HT1080 (cell line): ENCODE measurements at places on chromosomes 7 and 10.

GRCh38 chr7:96495751-96496216 lies 173.9 kb upstream of the SLC25A13 start:
- DNase-seq = no peak

DNA sequence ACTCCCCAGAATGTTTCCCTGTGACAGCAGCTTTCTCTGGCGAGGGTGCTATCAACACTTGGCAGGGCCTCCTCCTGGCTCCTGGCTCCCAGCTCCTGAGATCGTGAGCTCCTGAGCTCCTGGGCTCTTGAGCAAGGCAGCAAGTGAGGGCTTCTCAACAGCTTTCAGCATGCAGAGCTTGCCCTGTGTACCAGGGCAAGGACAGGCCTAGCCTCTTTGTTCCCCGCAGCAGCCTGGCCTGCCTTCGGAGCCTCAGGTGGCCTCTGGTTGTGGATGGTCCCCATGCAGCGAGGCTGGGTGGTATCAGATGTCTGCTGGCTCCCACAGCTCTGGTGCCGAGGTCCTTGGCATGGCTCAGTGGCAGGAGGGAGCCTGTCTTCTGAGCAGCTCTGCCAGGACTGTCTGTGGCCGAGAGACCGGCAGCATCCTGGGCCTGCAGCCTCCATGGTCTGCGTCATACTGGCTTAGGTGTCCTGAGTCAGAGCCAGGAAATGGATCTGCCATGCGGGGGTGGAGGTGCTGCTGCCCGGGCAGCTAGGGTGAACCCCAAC lies 44.2 kb downstream of the ZMIZ1 start:
- DNase-seq = peak; percentile 91

DNA sequence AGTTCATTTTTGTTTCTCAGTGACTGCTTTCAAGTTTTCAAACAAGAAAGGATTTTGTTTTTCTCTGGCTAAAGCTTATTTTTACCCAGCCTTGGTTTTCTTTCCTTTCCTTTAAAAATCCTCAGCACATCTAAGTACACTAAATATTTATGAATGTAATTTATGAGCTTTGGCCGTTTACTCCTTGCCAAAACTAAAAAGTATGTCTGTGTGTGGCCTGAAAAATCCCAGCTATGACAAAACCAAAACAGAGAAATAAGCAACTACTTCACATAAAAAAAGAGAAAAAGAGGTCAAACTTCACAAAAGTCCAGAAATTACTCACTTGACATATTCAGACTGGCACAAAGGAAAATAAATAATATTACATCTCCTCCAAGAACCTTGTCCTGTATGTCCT lies 365.1 kb upstream of the NFE2L3 start:
- DNase-seq = no peak

DNA sequence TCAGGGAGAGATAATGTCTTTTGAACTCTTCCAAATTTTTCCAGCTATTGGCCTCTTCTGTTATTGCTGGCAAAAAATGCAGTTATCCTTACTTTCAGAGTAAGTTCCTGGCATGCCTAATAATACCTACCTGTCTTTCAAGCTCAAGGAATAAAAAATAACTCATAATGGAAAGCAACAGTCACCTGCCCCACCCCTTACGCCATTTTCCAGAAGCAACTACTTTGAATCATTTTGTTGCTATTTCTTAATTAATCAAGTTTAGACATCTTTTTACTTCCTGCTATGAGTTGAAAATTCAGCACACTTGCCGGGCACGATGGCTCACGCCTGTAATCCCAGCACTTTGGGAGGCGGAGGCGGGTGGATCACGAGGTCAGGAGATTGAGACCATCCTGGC lies 23.0 kb upstream of the CDK13 start:
- DNase-seq = no peak

DNA sequence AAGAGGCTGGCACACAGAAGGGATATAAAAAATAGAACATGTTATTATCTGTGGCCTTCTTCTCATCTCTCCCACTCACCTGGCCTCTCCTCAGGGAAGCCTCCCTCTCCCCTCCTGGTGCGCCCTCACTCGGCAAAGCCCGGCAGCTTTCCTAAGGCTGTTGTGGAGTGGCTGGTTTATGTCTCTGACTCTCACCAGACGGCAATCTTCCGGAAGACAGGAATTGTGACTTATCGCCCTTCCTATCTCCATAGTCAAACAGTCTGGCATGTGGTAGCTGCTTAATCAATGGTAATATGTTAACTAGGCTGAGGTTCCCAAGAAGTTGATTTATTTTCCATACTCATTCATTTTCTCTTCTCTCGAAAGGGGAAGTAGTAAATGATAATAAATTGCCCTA lies 78.7 kb downstream of the ATXN7L1 start:
- no peak for DNase-seq

DNA sequence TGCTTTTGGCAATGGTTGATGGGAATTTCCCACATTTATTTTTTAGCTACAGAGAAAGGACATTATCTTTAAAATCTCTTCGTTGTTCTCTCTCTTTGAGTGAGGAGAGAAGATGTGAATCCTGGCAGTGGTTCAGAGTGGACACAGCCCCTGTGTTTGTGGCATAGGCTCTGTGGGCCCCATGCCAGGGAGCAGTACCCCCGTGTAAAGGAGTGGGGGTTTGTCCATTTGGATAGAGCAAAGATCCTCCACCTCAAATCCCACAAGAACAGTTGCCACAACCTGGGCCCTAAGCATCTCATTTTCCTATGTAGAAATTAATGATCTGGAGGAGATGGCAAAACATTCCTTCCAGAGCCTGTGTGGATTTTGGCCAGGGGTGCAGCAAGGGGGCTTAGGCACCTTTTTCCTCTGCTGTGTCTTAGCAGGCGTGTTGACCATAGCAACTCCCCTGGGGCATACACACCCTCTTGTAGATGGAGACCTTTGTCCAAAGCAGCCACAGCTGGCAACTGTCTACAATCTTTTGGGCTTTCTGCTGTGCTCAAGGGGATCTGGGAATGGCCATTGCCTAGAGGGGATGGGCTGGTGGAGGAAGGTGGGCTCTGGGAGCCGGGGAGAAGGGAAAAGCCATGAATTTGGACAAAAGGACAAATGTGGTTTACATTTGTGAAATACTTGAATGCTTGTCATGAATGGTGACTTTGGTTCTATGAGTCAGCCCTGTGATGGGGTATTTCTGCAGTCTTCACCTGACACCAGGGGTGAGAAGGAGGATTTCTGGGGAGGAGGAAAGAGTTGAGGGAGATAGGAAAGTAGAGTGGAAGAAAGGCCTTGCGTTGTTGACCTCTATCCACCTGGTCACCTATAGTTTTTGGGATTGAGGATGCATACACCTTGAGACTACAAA lies 92.0 kb downstream of the TCF7L2 start:
- peak; percentile 20 for DNase-seq

DNA sequence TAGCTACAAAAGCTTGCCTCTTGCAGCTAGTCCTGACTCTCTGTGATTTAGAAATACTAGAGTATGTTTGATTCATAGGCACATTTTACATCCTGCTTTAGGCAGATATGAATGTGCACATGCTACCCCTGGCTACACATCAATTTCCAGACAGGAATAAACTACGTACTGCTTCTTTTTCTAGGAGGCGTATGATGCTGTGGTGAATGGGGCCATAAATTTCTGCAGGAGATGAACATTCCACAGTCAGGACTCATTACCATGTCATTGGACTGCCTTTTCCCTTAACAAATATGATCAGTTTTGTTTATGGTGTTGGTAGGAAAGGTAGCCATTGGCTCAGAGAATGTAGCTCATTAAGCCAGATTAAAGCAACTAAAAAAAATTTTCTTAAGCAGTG lies 50.1 kb upstream of the IFRD1 start:
- peak; percentile 42 for DNase-seq

- DNase-seq = no peak
These were observed 7.0 kb downstream of the RTKN2 start for GRCh38 chr10:62261666-62262065.

DNA sequence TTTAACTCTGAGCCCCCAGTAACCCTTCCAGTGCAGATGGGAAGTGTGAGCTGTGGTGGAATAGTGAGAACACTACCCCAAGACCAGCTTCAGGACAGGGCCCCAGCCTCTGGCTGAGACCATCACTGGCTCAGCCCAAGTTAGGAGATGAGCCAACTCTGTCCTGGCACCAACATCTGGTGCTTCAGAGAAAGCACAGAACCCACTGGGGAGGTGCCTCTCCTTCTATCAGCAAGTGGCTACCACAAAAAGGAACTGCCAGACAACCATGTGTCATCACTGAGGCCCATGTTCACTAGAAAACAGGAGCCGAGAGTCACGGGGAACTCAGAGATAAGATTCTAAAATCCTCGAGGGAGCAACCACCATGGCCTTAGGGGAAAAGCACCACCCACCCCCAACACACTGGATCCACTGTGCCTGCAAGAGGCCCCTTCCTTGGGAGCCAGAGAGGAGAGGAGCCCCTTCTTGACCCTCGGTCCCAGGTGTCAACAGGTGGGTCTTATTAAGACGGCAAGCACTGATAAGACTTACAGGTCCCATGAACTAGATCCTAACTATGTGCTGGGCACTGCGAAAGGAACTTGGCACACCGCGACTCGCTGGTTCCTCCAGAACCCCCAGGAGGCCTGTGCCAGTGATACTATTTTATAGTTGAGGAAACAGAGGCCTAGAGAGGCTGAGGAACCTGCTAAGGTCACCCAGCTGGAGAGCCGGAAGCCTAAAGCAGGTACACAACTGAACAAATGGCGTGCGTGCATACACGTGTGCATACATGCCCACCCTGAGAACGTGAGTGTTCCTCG lies 102.7 kb downstream of the FAM53B start:
- DNase-seq = no peak

DNA sequence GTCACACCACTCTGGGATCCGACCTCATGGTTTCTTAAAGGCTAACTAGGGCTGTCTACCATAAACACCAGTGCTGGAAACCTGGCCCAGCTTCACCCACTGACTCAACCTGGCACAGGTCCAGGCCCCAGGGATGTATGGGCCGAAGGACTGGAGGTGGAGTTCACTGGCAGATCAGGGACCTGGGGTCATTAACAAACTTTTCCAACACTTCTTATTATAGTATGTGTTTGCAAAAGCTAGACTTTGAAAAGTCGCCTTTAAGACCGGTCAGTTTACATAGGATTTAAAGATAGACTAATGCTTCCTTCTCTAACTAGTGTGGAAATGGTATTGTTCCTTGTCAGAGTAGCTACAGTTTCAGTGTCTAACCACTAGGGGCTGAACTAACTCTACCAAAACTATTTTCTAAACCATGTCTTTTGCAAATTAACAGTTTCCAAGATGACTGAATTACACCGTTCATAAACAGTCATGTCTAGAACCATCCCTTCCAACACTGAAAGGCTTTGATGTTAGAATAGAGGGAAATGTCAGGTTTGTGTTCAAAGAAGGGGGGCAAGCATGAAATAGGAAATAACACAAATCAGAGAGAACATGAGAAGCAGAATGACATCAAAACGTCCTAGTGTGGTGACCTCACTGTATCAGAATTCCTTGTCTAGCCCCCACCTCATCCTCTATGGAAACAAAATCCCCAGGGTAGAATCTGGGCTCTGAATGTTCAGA lies 29.7 kb downstream of the STN1 start:
- peak; percentile 85 for DNase-seq

- DNase-seq = no peak
These were observed 23.7 kb upstream of the MRC1 start for GRCh38 chr10:17785276-17785930.

DNA sequence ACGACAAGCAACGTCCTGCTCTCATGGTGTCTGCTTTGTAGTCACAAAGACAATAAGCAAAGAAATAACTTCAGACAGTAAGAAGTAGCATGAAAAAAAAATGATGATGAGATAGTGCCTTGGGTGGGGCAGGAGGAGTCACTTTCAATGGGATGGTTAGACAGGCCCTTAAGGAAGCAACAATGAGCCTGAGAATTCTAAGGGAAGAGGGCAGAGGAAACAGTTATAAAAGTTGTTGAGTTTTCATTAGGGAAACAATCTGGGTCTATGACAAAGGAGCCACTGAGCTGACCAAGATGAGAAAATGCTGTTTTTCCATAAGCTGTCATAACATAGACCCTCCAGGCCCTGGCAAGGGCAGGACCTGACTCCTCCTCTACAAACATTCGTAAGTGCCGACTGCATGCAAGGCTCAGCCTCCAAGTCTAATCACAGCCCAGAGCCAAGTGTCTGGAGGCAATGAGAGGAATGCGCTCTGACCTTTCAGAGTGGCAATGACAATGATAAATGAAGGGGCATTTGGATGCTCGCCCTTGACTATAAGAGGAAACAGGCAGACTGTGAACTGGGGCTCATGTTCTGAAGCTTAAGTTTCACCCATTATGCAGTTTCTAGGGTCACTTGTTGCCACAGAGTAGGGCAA lies 43.7 kb downstream of the PPP1R3C start:
- no peak for DNase-seq

DNA sequence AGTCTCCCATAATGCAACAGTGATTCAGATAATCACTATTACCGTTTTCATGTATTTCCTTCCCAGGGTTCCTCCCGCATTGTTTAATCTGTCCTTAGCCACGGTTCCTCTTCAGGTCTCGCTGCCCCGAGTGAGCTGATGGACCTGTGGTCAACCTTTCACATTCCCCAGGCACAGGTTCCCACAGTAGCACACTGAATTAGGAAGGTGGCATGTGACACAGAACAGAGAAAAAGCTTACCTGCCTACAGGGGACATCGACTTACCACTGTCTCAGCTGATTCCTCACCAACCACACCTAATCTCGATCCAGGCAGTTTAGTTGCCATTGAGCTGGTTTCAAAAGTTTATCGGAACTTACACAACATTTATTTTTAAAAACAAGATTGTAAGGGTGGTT lies 72.2 kb downstream of the MTURN start:
- DNase-seq = no peak

DNA sequence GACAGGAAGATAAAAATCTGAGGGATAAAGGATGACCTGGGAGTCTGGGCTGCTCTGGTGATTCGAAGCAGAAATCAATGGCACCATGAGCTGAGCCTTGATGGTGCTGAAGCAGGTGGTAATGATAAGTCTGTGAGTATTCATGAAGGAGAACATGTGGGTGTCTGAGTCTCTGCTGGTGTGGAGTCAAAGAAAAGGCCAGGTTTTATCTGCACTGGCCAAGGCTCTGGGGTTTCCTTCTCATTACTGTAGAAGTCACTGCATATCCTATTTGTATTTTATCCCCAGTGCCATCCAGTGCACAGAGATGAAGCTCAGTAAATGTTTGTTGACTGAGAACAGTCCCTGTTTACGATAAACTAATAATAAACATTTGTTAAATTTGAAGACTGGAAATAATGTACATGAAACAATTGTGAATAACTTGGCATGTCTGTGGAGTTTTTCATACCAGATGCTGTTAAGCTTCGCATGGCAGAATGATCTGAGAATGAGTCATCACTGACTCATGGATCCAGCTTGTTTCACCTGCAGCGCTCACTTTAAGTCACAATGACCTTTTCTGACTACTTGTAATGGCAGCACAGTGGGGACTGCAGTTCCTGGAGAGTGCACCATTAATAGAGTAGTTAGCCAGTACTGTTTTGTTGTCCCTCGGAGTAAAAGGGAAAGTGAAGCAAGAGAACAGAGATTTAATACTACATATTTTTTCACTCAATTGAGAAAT lies 538.5 kb downstream of the HTR7 start:
- peak; percentile 95 for DNase-seq

GRCh38 chr7:157320608-157320980 lies 16.2 kb upstream of the DNAJB6 start:
- DNase-seq = no peak
